HS-27A (cell line): ENCODE measurements at places on chromosomes 12 and 14.

DNA sequence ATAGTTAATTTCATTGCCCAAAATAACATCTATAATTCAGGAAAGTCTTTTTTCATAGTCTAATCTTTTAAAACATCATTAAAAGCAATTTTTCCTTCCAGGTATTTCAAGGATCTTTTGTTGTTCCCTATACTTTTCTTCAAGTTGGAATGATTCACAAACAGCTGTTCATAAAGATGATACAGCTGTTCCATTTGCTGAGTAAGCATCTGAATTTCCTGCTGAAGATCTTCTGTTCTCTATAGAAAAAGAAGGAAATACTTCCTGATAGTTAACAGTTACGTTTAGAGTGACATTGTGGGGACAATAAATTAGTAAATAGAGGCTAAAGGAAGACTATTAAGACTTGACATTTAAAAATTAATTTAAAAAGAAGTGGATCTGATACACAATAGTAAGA, 30.3 kb upstream of the ESR2 start:
- no peak for DNase-seq

GRCh38 chr12:67482751-67483661, 165.5 kb upstream of the DYRK2 start:
- DNase-seq: no peak

DNA sequence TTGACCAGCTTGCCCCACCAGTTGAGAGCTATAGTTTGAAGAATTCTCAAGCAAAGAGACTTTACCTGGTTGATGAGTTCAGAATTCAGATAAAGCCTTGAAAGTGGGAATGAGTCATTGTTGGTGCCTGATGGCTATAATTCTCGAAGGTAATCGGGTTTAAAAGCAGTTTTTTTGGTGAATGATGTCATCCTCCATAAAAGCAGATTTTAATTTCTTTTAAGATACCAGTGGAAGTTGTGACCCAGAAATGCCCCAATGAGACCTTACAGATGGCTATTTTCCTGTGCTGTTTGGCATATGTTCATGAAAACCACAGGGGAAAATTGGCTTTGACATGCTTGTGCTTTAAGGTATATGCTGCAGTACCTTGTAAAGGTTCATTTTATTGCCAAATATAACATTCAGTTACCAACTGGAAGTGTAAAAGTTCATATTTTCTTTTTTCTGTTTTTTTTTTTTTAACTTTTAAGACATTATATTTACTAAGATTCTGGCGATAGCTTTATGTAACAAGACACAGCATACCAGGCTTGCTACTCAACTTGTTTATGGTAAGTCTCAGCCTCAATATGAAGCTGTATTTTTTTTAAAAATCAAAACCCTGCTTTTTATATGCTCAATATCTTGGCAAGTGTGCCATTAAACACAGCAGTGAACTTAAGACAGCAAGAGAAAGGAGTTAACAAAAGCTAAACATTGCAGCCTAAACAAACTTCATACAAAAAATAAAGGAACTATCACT, 119.3 kb downstream of the LMNTD1 start:
- no peak for DNase-seq

- no peak for DNase-seq
These were observed 491.5 kb downstream of the SLC6A15 start for GRCh38 chr12:84421103-84421502.

- no peak for DNase-seq
These were observed 98.4 kb downstream of the CCDC60 start for GRCh38 chr12:119432949-119433348.
